Sigmoid colon (tissue), 7 donors: ENCODE measurements at places on chromosomes 5 and 9.

DNA sequence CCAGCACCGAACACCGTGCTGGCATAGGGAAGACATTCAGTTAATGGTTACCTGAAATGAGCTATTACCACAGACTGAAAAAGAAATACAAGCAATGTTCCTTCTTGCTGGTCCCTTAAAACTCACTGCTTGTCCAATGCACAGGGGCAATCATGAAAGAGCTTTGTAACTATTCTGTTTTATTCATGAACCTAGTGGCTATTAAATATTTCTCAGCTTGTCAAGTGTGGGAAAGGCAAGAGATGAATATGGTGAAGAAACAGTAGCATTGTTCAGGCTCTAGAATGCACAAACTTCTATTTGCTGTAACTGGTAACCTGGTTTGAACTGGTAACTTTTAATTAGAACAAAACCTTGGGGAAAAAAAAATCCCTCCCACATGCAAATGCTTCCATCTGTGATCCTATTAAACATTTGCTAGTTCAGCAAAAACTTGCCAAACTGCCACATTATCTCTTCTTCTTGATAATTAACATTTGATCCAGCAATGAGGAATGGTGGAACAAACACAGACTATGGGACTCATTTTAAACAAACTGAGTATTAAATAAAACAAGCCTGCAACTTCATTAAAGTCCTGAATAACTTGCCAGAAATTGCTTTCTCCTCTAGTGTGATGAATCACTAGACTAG is 36.1 kb downstream of the YIPF5 start:
- DNase-seq, result no peak

- DNase-seq, result no peak
Measured at GRCh38 chr9:665296-665695, 176.2 kb upstream of the DMRT1 start.

DNA sequence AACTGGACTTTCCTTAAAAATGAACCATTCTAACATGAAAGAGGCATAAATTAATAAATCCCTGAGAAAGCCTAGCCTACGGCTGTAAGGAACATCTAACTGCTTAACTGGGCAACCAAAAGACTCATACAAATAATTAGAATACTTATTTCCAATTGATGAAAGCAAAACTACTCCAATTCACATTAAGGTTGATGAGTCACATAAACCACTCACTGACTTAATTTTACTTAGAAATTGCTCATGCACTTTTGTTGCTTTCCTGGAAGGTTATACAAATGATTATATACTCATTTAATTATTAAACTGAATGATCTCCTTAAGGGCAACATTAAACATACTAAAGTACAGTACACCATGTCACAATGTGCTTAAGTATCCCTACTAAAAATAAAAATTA is 101.9 kb downstream of the NFIB start:
- DNase-seq, result no peak

GRCh38 chr5:44246986-44247385 is 142.2 kb downstream of the FGF10 start:
- no peak for DNase-seq

- no peak for DNase-seq
Measured at GRCh38 chr5:169856571-169856970, 123.7 kb downstream of the INSYN2B start.

GRCh38 chr5:74648835-74649293 is 8.3 kb upstream of the ENC1 start:
- no peak for DNase-seq

DNA sequence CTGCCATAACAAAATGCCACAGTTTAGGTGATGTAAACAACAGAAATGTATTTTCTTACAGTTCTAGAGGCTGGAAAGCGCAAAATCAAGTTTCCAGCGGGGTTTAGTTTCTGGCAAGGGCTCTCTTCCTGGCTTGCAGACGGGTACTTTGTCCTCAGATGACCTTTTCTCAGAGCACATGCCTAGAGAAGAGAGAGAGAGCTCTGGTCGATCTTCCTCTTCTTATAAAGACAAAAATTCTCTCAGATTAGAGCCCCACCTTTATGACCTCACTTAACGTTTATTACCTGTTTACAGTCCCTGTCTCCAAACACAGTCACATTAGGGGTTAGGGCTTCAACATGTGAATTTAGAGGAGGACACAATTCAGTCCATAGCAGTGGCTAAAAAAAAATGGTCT is 119.7 kb downstream of the CETN3 start:
- DNase-seq, result no peak

GRCh38 chr5:113204525-113205161 is 228.0 kb downstream of the DCP2 start:
- peak; percentile 76 for DNase-seq

GRCh38 chr5:126002222-126002897 is 420.8 kb upstream of the GRAMD2B start:
- no peak for DNase-seq

GRCh38 chr5:154521756-154522155 is 43.7 kb upstream of the HAND1 start:
- DNase-seq, result no peak

- DNase-seq, result no peak
Measured at GRCh38 chr9:96487949-96488348, 38.0 kb downstream of the HABP4 start.

DNA sequence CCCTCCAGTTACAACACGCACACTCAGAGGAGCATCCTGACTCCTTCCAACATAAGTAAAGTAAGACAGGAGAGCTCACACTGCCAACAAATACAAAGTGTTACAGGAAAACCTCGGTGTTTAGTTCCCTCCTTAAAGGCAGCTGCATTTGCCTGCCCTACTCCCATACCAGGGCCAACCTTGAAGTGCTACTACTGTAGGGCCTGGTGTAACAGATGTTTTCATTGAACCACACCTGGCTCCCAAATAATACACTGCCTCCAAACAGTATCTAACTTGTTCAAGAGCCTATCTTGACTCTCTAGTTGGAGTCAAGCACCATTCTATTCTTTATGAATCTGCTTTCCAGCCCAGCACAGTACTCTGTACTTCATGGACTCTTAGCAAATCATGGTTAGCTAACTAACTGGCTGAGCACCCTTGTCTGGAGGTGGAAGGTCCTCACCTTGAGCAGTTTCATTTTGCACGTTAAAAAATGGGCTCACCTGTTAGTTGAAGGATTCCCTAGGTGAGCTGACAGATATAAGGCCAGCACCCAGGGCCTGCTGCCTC is 34.6 kb downstream of the TTC39B start:
- DNase-seq, result no peak

DNA sequence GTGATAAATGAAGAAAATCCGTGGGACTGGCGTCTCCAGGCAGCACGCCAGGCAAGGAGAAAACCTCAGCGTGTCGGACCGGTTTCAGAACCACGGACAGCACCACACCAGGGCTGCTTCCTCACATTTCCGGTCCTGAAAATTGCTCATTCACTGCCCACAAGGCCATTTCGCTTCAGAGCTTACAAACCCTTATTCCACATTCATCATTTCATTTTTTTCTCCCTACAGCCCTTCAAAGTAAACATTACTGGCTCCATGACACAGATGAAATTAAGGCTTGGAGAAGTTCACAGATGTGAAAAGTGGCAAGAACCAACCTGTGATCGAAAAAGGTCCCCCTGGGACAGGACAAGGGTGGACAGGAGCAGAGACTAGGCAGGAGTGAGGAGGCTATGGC is 1.5 kb upstream of the GPRIN1 start:
- DNase-seq, result no peak

DNA sequence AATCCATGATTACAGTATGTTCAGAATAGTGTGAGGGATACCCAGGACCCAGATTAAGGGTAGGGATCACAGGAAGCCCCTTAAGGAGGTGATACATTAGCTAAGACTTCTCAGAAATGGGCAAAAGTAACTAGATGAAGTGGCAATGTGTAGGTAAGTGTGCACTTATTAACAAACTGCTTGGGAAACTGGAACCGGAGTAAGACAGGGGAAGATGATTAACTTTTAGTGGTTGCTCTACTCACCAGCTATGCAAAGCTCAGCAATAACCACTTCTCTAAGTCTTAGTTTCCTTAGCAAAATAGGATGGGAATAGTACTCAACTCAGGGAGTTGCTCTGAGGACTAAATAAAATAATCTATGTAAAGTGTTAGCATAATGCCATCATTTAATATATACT is 182.2 kb downstream of the MCTP1 start:
- no peak for DNase-seq

- DNase-seq, result no peak
Measured at GRCh38 chr9:129111528-129112151, 425 bp downstream of the PTPA start.

DNA sequence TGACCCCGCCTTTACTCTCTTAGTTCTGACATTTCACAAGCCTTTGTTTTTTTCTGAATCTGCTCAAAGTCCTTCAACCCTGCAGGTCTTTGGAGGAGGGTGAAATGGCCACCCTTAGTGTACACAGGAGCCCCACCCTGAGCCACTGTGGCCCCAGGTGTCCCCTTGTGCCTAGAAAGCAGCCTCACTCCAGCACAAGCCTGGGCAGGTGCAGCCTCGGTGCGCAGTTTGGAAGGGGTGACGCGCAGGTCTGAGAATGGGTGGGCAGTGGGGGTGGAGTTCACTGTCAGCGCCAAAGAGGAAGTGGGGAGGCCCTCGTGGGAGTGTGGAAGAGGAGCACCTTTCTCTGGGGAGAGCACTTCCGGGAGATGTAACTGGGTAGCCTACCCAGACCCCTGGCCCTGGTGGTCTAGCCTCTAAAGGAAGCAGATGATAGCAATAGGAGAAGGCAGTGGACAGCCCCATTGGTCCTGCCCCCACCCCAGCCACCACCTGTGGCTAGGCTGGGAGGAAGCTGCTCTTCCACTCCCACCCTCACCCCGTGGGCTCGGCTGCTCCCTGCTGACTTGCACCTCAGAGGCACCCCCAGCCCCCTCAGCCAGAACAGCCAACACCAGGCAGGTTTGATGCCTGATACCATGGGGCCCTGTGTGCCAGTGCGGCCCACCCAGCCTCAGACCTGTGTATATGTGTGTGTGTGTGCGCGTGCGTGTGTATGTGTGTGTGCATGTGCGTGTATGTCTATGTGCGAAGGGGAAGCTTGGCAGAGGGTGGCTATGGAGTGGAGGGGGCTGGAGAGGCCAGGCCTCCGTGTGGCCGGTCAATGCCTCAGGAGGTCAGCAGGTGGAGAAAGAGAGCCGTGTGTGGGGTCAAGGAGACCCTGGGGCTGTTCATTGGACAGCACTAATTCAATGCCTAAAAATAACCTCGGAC is 16.8 kb upstream of the DAB2IP start:
- no peak for DNase-seq

DNA sequence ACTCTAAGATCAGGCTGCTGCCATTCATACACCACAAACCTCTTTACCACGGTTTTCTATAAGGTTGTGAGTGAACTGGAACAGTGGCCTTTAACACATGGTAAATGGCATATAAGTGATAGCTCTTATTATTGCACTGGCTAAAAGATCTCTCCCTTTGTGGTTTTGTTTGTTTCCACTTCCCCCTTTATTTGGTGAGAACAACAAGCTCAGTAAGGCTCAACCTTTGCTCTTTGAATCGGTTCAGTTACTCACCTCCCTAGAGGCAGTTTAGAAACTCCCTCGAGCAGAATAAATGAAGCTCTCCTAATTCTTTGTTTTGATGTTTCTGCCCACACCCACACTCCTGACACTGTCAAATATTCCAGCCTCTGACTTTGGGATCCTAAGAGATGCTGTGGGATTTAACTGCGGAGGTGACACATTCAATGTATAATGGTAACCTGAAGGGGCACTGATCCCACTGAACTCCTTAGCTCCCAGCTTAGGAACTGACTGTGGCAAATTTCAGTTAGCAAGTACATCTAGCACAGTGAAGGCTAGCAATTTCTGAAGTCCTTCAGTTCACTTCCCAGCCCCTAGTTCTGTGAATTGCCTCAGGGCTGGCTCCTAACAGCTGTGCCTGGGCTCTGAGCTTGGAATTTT is 22.5 kb upstream of the RAD23B start:
- DNase-seq, result no peak

- DNase-seq, result no peak
Measured at GRCh38 chr9:88477300-88477751, 57.7 kb upstream of the NXNL2 start.

DNA sequence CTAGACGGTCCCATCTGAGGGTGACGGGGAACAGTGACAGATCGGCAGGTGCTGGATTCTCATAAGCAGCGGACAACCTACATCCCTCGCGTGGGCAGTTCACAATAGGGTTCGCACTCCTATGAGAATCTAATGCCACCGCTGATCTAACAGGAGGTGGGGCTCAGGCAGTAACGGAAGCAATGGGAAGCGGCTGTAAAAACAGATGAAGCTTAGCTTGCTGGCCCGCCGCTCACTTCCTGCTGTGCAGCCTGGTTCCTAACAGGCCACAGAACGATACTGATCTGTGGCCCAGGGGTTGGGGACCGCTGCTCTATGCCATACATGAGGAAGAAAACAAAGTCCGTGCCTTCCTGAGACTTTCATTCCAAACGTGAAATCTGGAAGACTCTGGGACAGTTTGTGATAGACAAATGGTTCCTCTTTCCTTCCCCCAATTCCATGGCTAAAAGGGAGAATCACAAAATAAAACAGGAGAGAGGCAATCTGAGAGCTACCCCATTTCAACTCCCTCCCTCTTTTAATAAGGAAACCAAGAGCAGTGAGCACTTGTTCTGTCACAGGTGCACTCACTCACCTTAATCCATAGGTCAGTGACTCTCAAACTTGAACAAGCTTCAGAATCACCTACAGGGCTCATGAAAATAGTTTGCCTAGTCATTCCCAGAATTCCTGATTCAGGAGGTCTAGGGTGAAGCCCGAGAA is 12.1 kb downstream of the PDCL start:
- DNase-seq, result no peak

GRCh38 chr9:6827439-6828145 is 69.8 kb downstream of the KDM4C start:
- DNase-seq, result no peak

DNA sequence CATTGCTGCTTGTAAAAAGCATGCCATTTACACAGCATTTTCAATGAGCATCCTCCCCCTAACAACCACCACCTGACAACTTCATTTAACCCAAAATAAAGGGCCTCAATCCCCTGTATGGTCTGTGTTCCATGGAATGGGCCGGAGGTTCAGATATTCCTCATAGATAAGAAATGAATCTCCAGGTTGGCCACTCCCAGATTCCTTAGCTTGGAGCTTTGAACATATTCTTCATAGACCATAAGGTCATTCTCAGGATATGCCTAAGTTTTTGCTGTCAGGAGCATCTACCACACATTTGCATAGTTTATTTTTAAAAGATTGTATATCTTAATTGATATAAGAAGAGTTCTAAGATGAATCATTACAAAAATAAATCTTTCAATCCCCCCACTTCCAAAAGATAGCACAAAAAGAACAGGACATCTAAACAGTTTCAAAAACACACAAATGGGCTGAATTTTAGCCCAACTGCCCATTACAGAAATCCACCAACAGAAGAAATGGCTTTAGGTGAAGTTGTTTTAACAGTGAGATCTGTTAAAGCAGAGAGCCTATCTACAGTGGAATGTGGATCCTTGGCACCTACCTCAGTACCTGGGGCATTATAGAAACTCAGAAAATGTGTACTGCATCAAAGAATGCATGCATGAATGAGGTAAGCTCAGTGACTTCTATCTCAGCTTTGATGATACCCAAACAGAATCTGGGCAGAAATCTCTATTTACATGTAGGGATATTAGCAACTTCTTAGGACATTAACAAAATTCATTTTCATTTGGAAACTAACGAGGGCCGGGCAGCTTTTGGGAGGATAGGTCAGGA is 179.8 kb downstream of the SEC61B start:
- no peak for DNase-seq
